Stimulated activated CD4-positive, alpha-beta T cell treated with anti-CD3 and anti-CD28 coated beads, Interleukin-15, amount 100 ng/mL, for 24 hours (primary cell): ENCODE measurements at places on chromosomes 12 and 14.

- no peak for DNase-seq
Measured at GRCh38 chr12:55839345-55840140, 3.2 kb downstream of the MMP19 start.

DNA sequence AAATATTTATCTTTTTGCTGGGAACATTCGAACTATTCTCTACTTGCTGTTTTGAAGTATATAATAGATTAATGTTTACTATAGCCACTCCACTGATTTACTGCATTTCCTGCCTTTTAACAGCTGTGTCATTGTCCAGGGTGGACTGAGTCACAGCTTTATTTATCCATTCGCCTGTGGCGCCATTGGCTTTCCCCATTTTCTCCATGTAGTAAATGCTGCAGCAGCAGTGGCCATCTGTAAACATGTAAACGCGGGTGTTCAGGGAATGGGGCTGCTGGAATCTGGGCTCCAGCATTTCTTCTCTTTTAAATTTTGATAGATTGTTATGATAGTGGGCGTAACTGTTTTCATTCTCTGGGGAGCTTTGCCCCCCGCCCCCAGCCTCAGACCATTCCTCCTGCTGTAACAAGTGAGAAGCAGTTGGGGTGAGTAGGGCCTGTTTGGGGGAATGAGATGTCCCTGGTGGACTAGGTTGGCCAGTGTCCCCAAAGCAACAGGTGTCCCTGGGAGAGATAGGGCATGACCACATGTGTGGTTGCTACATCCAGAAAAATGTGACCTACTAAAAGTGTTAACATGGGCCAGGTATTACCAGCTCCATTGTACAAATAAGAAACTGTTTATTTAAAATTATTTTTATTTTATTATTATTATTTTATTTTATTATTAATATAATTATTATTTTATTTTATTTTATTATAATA, 32.9 kb downstream of the RIN3 start:
- no peak for DNase-seq

DNA sequence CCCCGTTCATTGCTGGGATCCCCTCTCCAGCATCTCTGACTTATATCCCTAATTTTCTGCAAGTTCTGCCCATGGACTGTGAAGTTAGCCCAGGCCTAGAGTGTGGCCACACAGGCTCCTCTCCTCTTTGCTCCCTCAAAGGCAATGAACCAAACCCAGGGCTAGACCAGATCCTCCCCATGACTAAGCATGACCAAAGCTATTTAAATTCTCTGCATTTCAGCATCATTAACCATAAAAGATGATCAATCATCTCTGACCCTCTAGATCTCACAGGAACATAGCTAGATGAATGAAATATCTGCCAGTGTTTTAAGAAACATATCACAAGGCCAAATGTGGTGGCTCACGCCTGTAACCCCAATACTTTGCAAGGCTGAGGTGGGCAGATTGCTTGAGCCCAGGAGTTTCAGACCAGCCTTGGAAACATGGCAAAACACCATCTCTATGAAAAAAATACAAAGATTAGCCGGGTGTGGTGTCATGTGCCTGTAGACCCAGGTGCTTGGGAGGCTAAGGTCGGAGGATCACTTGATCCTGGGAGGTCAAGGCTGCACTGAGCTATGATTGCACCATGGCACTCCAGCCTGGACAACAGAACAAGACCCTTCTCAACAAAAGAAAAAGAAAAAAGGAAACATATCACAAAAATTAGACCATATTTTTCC, 2.2 kb upstream of the KRT3 start:
- no peak for DNase-seq

DNA sequence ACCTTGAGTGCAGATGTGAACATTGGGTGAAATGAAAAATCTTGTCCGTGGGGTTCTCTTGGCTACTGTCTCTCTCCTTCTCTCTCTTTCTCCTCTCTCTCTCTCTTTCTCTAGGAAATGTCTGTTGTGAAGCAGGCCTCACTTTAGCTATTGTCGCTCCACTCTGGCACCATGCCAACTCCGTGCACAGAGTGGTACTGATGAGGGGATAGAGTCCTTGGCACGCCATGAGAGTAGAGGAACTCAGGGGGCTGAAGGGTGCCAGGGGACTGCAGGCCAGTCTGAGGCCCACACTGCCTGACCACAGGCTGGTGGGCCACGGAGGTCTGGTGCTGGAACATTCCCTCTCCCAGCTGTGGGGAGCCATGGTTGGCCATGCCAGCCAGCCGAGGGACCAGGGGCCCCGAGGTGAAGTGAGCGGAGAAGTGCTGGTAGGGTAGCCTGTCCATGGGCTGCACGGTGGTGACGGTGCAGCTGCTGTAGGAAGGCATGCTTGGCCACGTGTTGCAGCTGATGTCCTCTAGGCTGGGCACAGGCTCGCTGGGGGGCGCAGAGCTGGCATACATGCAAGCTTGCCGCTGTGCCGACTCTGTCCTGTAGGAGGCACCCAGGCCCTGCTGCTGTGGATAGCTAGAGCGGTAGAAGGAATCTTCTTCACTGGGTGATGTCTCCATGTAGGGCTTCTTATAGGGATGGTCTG, 50.4 kb downstream of the TBX5 start:
- DNase-seq: peak; percentile 5

GRCh38 chr12:12159988-12160387, 89.2 kb downstream of the BCL2L14 start:
- DNase-seq: no peak

DNA sequence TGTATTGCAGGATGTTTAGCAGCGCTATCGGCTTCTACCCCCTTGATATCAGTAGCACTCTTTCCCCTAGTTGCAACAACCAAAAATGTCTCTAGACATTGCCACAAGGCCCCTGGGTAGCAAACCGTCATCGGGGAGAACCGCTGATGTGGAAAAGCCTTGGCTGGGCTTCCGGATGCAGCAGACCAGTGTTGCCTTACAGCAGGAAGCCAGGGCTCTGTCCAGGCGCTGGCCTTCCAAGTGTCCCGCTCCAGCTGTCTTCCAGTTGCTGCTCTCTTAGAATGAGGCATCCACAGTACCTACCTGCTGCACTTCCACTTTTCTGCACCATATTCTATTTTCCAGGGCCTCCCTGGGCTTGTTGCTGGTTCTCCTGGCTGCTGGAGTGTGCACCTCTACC, 22.6 kb upstream of the SLC10A1 start:
- DNase-seq: no peak
